ENCODE measurements at places on chromosomes 5 and 9.

DNA sequence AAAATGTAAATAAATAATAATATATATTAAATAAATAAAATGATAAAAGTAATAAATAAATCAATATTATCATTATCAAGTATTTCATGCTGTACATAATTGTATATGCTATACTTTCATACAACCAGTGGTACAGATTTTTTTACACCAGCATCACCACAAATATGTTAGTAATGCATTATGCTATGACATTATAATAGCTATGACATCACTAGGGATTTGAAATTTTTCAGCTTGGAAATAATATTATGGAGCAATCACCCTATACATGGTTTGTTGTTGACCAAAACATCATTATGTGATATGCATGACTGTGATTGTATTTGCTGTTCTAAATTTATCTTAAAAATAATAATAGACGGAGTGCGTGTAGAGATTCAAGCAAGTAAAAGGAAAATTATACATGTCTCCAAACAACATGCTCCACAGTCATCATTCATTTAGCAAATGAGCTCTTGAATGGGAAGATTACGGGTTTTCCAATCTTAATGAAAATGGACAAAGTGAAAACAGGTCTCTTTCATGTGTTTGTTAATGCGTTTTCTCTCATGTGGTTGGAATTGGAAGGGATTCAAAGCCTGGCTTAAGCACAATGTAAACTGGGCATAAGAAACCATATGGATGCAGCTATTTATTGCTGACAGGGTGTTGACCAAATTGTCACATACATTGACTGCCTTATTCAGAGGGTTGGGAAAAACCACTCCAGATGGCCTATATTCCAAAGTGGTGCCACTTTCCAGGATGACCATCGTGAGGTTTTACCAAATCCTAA is 643.0 kb upstream of the RGMB start:
- DNase-seq = no peak

- no peak for DNase-seq
Observed at GRCh38 chr9:71096421-71097108, 24.9 kb downstream of the TRPM3 start.

DNA sequence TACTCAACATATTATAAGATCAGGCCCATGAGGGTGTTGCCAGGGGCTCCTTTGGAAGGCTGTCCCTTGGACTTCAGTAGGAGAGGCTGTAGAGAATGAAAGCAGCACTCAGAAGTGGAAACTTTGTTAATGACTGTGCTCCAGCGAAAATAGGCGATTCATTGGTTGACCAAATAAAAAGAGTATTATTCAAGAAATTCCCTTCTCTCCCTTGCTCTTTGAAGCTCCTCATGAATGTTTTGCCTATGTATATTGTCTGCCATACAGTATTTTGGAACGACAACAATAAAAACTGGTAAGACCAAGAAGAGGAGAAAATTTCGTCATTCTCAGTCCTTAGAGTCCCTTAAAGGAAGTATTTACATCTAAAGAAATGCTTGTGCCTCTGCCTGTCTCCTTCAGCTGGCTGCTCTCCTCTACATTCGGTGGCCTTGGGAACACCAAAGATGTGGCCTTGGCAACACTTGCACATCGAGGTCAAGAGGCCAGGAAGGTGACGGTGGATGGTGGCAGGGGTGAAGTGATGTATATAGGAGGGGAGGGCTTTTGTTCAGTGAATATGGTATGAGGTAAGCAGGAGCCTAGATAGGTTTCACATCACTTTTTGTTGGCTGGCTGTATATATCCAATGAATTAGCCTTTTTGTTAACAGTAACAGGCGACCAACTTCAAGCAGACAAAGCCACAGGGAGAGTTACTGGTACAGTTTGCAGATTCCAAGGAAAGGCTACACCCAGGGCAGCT is 95.0 kb upstream of the ACTBL2 start:
- no peak for DNase-seq

DNA sequence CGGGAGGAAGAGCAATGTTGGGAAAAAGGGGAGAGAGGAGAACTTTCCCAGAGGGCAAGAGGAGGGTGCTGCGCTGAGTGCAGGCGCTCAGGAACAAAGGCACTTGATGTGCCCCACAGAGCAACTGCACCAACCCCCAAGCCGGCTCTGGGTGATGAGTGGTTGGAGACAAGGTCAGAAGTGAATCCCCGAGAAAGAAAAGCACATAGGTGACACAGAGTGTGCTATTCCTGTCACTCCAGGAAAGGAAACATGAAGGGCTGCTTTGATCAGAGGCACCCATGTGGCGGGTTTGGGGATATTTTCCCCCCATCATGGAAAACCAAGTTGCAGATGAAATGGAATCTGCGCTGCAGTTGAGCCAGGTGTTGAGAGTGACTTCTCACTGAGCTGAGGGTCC is 20.7 kb upstream of the SLC25A48 start:
- DNase-seq = no peak

DNA sequence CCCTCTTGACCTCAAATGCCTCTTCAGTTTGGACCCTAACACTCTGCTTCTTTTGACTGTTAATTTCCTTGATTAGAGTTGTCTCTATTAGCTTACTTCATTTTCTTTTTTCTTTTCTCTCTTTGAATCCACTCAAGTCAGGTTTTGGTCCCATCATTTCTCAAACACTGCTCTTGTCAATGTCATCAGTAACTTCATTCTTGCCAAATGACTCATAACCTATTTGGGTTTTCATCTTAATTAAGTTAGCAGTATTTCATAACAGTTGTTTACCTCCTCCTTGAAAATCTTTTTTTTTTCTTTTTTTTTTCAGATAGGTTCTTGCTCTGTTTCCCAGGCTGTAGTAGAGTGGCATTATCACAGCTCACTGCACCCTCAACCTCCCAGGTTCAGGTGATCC is 119.6 kb downstream of the PARP8 start:
- DNase-seq = no peak

DNA sequence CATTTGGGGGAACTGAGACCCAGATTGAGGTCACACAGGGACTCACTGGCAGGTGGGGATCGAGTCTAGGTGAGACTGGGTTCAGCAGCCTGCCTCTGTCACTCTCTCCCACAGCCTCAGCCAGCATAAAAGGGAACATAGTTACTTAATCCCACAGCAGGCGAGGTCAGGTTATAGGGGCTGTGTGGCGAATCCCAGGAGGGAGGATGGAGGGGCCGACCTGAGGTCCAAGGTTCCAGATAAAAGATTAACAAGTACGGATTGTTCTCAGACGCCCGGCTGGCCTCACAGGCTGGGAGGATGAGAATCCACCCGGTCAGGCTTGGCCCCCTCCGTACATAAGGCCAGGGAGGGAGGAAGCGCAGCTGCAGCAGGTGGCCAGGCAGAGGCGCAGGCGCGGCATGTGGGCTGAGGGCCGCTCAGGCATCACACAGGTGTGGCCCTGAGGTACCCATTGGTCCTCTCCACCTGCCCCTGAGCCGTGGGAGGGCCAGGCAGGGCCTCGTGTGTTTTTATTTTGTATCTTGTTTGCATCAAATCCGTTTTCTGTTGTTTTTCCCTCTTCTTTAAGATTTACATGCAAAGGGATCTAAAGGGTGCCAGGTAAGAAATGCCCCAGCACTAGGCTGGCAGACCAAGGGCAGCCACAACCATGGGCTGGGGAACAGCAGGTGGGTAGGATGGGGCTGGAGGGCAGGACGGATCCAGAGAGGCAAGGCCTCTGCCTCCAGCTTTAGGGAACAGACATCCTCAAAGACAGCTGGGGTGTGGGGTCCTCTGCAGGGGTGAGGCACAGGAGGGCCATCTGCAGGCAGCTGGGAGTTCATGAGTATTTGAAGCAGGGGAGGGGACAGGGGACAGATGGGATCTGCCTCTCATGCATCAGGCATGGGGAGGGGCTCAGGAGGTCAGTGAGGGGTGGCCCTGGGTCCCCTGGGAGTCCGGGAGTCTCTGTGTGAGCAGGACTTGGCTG is 3.6 kb downstream of the SUSD3 start:
- DNase-seq = no peak

GRCh38 chr5:85671223-85671970 is 946.3 kb upstream of the COX7C start:
- no peak for DNase-seq

DNA sequence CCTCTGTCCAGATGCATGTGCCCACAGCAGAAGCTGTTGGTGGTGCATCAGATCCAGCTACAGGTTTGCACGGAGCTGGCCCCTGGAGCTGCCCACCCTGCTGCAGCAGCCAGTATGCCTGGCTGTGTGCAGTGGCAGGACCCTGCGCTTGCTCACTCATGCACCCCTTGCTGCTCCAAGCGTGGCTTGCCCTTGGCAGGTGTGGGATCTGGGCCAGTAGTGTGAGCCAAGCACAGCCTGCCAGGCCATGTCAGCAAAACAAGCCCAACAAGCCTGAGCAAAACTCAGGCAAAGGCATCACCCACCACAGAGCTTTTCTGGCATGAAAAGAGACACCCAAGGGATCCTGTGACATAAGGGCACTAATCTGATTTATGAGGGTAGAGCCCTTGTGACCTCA is 18.3 kb upstream of the ECPAS start:
- DNase-seq = no peak

DNA sequence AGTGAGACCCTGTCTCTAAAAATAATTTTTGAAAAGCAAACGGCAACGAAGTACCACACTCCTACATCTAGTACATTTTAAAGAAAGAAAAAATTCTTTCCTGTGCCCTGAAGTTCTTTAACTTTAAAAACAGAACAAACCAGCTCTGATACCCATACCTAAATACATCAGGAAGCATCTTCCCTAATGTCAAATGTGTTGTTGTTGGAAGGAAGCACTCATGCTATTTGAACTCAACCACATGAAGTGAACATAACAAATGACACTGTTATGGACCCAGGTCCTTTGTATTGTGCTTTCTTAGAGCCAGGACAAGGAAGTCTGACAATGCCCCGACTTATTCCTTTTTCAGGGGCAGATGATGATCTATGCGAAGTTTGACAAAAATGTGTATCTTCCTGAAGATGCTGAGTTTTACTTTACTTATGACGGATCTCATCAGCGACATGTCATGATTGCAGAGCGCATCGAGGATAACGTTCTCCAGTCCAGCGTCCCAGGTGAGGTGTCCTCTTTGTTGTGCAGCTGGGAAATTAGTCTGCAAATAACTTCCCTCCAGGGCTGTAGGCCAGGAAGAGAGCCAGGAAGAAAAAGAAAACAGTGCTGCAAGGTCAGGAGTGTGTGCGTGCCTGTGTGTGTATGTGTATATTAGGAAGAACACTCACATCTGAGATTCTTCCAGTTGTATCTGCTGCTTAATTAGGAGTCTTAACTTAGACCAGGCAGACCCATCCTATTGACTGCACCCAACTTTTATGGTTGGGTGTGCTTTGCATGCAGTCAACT is 123.7 kb downstream of the ARHGEF28 start:
- DNase-seq = no peak

- DNase-seq = no peak
Observed at GRCh38 chr5:97854871-97855762, 672.1 kb upstream of the RIOK2 start.

DNA sequence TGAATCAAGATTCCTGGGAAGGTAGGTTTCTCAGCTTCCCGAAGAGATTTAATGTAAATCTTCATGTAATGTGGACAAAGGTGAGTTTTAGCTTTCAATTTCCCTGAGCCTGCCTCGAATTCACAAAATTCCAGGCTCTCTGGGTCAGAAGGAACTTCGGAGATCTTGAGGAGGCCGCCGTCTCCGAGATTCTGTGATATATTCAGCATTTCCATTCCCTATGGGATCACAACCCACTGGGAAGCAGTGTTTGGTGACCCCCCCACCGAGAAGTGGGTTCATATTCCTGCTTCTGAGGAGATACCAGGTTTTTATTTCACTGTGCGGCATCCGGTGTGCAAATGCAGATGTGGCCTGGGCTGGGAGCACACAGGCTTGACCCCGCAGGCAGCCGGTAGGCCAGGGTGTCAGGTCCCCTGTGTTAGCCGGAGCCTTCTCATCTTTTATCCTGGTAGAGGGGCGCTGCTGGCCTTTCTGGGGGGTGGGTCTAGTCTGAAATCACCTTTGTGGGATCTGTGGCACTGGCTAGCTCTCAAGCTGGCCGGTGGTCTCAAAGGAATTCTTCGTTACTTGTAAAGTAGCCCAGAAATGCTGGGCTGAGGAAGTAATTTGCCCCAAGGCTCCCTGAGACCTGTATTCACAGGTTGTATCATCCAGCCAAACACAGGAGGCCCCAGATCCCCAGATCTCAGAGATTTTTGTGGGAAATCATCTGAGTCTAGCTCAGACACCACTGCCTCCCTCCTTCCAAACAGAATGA is 1.4 kb downstream of the PLEKHG4B start:
- no peak for DNase-seq

DNA sequence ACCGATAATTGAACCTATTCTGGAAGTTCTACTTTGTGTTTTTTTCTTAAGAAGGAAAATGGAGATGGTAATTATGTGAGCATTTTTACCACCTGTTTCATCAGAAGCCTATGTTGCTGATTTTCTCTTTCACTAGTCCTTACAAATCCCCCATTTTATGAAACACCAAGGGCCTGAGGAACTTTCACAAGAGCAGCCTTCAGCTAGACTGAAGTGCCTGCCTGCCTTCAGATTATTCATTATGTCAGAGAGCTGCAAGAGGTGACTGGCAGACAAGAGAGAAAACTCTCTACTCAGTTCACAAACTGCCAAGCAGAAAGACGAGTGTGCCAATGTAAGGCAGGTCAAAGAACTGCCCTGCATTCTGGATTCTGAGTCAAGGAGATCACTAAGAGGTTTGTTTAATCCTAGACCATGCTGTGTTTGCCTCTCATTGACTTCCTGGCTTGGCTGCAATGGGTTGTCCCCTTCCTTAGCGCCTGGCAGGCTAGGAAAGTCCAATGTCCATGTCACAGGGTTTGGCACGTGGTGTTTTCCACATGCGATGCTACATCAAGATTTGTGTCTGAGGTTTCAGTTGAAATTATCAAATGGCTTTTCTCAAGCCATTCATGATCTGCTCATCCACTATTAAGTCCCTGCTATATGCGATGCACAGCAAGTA is 143.3 kb downstream of the CDC42SE2 start:
- DNase-seq = no peak

GRCh38 chr5:62606878-62607277 is 28.3 kb downstream of the LRRC70 start:
- no peak for DNase-seq

DNA sequence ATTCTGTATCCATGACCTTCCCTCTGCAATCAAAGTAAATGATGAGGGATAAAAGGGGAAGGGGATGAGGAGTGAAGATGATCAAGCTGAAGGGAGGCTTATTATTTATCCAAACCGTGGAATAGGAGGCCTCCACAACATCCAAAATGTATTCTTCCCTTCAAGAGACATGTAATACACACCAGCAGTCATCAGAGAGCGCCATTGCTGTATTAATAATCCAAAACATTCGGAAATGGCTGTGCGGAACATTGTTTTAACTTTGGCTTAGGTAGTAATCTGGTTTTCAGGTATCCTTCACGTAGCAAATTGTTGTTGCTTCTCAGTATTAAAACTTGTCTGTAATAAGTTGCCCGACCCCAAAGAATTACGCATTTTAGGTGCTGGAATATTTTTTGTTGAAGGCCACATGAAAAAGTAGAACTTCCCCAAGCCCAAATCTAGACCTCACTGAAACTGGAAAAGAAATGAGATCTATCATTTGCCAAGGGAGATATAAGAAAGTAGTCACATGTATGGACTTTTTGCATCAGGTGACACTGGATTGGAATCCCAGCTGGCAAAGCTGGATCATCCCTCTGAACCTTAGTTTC is 2.6 kb upstream of the BOD1 start:
- DNase-seq = no peak

- DNase-seq = no peak
Observed at GRCh38 chr9:567128-567746, 274.3 kb upstream of the DMRT1 start.

GRCh38 chr9:125993466-125993865 is 246.3 kb downstream of the PBX3 start:
- no peak for DNase-seq

GRCh38 chr5:82570-82969 is 9.4 kb upstream of the PLEKHG4B start:
- DNase-seq = no peak

- no peak for DNase-seq
Observed at GRCh38 chr5:6088706-6089105, 289.6 kb downstream of the MED10 start.

All from CMK (cell line).